Bladder microvascular endothelial cell (primary cell): ENCODE measurements at places on chromosomes 13 and 19. TPM values are rescaled to one million over a fixed set of nuclear protein-coding genes. Genes with fewer than 3 reads are reported as not detected.

The CD22 gene
- 1.6 and 1.7 TPM in 2 replicates for total RNA-seq

The TIMM50 gene
- total RNA-seq = 49.1 and 62.5 TPM in 2 replicates

The KANK2 gene
- 28.7 and 125 TPM in 2 replicates for total RNA-seq

The PCDH20 gene
- total RNA-seq = not detected in 2 replicates

The CYP4F22 gene
- not detected in 2 replicates for total RNA-seq

The KLK15 gene
- not detected in 2 replicates for total RNA-seq

The CLDND2 gene
- not detected in 2 replicates for total RNA-seq

The TUBA3C gene
- not detected in 2 replicates for total RNA-seq

The RBM26 gene
- 13.9 and 30.5 TPM in 2 replicates for total RNA-seq
